ENCODE measurements at places on chromosomes 3 and 15.

- DNase-seq: no peak
Measured at GRCh38 chr3:32432711-32433530, 41.3 kb downstream of the CMTM7 start.

DNA sequence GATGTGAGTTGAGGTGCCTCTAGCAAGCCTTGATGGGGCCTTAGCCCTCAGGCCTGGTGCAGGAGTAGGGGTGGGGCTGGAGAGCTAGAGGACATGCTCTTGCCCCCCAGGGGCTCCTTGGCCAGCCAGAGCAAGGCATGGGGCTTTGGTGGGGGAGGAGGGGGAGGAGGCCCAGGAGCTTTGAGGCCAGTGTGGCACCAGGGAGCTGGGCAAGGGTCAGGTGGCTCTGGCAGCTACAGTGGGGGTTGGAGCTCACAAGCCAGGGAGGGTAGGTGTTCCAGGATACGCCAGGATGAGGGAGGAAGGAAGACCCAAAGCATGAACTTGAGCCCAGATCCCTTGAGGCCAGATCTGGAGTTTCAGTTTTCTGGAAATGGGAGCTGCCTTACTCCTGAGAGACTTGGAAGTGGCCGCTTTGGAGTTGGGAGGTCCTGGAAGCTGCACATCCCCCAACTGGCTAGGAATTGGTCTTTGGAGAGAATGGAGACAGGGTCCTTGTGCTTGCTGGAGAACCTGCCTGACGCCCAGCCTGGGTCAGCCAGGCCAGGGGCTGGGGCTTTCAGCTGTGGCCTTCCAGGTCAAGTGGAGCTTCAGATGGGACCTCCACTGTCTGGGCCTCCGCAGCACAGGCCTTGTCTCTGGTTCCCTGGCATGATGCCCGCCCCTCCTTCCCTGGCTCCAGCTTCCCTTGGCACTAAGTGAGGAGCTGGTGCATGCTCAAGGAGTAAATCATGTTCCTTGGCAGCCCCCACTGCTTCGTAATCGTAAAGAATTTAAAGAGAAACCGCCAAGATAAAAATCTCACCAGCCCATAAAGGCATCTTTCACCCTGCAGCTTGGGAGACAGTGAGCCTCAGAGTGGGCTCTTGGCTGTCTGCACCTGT lies 8.7 kb downstream of the SEMA3F start:
- no peak for DNase-seq

GRCh38 chr15:73237910-73238309 lies 130.8 kb downstream of the HCN4 start:
- no peak for DNase-seq

DNA sequence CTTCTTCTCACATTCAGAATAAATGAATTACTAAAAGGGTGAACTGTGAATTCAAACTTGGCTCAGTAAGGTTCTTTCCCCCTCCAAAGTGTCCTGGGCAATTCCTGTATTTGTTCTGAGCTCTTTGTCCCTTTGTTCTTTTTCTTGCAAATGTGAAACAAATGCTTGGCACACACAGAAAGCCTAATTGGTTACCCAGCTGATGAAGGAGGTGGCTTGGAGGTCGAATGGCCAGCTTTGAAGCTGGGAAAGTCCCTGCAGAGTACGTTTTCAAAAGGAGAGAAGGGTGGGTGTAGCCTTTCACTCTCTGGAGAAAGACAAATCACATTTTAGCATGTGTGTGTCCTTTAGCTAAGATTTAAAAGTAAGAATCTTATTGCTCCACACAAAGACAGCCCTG lies 154.4 kb downstream of the PEX5L start:
- DNase-seq: no peak

- DNase-seq: no peak
Measured at GRCh38 chr3:37072892-37073291, 79.6 kb downstream of the MLH1 start.

DNA sequence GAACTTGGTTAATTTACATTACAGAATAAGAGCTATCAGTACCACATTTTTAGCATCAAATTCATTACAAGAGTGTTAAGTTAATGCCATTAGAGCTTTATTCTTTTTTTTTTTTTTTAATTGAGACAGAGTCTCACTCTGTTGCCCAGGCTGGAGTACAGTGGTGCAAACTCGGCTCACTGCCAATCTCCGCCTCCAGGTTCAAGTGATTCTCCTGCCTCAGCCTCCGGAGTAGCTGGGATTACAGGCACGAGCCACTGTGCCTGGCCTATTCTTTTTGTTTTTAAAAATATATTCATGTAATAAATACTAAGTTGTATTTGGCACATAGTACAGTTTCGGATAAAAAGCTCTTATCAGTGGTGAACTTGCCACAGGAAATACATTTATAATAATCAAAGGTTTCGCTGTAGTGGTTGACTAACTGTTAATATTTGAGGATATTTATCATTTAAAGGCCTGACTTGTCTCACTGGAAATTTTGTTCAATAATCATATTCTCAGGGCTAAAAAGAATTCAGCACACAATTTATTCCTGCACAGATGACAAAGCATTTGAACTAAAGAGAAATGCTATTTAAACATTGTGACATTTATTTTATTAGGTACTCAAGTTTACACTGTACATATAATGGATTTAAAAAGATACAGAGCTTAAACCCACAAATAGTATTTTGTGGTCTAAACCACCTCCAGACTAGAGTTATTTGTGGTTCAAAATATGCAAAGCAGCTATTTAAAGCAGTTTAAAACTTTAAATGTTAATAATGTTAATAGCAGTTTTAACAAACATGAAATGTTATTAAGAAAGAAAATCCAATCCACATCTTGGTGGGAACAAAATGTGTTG lies 6.1 kb upstream of the LEKR1 start:
- DNase-seq: no peak

GRCh38 chr3:39937315-39937714 lies 127.9 kb downstream of the MYRIP start:
- DNase-seq: no peak

GRCh38 chr3:39911465-39912309 lies 102.3 kb downstream of the MYRIP start:
- no peak for DNase-seq

- no peak for DNase-seq
Measured at GRCh38 chr3:52359116-52359855, 43.2 kb downstream of the DNAH1 start.

- no peak for DNase-seq
Measured at GRCh38 chr3:168671091-168671490, 575.4 kb upstream of the GOLIM4 start.

GRCh38 chr3:177245250-177245649 lies 48.0 kb upstream of the TBL1XR1 start:
- no peak for DNase-seq

GRCh38 chr3:88031642-88032077 lies 27.1 kb downstream of the CGGBP1 start:
- peak; percentile 24 for DNase-seq

GRCh38 chr3:33144433-33144832 lies 30.6 kb downstream of the CRTAP start:
- no peak for DNase-seq

DNA sequence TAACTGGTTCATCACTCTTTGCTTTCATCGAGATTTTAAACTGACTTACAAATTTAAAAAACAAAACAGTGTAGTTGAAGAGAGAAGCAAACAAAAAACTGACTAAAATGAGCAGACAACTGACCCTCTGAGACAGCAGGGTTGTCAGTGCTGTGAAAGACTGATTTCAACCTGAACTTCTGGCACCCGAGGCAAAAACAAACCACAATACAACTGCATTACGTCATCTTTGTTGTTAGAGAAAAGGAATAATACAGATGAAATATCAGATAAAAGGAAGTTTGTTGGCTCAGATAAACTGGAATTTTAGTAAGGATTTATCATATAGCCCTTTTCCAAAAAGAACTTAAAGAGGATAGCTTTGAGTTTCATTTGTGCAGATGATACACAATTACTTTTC lies 51.1 kb downstream of the PARP15 start:
- DNase-seq: no peak

GRCh38 chr15:67992411-67992810 lies 61.7 kb upstream of the PIAS1 start:
- no peak for DNase-seq

GRCh38 chr3:84621823-84622222 lies 337.0 kb upstream of the CADM2 start:
- no peak for DNase-seq

DNA sequence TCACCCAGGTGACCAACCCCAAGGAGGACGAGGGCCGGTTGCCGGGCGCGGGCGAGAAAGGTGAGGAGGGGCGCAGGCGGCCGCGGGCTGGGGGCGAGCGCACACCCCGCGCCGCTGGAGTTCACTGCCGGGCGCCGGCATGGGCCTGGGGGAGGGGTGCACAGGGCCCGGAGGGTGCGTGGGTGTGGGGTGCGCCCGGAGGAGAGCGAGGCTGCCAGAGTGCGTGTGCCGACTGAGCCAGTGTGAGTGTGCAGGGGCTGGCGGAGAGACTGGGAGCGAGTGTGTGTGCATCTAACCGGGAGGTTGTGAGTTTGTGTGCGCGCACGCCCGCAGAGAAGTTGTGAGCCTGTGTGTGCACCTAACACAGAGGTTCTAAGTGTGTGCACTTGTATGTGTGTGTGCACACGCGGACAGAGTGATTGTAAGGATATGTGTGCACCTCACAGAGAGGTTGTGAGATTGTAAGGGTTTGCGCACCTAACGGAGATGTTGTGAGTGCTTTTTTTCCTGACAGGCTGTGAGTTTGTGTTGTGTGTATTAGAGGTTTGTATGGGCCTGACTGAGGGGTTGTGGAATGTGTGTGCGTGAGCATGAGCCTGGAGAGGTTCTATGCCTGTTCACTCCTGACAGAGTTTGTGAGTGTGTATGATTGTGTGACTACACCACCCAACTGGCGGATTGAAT lies 681 bp downstream of the CTDSPL start:
- DNase-seq: no peak

DNA sequence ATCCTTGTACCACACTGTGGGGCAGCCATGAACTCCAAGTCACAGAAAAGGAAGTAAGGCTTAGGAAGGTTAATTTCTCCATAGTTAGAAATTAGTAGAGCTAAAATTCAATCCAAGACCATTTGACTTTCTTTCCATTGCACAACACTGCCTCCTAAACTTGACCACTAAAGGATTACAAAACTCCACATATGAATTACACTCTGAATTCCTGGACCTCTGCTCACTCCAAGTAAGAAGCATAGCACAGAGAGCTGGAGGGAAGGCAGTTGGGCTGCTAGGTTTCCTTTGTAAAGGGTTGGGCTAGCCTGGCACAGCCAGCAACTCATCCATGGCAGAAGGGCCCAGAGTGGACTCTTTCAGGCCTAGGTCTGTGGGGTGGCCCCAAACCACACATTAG lies 134.4 kb downstream of the MYLK start:
- no peak for DNase-seq

- DNase-seq: peak; percentile 30
Measured at GRCh38 chr3:189304465-189305351, 132.9 kb downstream of the TPRG1 start.

DNA sequence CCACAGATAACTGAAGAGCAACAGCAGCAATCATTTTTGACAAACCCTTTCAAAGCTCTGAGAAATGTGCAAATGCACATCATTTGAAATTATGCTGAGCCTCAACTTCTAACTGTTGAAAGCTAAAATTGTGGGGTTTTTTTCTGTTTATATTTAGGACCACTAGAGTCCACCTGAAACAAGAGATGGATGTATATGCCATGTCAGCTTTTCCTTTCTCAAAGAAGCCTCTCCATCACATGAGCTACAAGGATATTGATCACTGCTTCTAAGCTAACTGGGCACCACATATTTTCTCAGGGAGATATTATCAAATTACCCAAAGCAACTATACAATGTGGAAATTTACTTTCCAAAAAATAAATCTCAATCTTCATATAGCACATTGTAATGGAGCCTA lies 498.6 kb upstream of the ZNF385D start:
- DNase-seq: no peak

DNA sequence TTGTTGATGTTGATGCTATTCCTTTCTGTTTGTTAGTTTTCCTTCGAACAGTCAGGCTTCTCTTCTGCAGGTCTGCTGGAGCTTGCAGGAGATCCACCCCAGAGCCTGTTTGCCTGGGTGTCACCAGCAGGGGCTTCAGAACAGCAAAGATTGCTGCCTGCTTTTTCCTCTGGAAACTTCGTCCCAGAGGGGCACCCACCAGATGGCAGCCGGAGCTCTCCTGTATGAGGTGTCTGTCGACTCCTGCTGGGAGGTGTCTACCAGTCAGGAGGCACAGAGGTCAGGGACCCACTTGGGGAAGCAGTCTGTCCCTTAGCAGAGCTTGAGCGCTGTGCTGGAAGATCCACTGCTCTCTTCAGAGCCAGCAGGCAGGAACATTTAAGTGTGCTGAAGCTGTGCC lies 303.2 kb downstream of the ZIC1 start:
- DNase-seq: no peak

DNA sequence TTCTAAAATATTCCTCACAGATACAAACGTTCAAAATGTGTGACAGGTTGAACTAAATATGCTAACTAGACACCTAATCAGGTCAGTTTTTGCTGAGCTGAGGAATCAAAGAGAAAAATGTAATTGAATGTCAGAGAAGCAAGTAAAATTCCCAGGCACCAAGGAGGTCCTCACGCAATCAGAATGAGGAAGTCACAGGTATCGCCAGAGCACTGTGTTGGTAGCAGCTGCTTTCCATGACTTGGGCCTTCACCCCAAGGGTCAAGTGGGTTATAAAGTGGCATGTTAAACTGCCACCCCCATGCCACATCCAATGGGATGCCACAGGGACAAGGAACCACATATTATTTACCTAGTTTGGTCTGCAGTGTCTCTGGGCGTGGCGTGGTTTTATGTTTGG lies 125.0 kb downstream of the TFG start:
- DNase-seq: no peak

DNA sequence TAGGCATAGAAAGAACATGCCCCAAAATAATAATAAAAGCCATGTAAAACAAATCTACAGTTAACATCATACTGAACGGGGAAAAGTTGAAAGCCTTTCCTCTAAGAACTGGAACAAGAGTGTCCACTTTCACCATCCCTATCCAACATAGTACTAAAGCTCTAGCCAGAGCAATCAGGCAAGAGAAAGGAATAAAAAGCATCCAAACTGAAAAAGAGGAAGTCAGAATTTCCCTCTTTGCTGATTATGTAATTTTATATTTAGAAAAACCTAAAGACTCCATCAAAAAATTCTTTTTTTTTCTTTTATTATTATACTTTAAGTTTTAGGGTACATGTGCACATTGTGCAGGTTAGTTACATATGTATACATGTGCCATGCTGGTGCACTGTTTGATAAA lies 661.6 kb upstream of the CBLB start:
- DNase-seq: no peak

DNA sequence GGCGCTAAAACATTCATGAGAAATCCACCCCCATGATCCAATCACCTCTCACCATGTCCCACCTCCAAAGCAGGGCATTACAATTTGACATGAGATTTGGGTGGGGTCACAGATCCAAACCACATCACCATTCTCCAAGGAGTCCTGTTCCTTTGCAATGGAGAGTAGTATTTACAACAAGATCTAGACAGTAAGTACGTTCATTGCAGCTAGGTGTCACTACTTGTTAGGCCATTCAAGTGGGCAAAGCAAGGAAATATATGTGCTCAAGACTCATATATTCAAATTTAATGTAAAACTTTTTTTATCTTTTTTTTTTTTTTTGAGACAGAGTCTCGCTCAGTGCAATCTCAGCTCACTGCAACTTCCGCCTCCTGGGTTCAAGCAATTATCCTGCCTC lies 79.3 kb downstream of the AQP9 start:
- DNase-seq: no peak

- DNase-seq: no peak
Measured at GRCh38 chr15:88020806-88021205, 235.7 kb downstream of the NTRK3 start.

Measured in Panc1 (cell line).